ENCODE measurements at places on chromosomes 3 and 15.

DNA sequence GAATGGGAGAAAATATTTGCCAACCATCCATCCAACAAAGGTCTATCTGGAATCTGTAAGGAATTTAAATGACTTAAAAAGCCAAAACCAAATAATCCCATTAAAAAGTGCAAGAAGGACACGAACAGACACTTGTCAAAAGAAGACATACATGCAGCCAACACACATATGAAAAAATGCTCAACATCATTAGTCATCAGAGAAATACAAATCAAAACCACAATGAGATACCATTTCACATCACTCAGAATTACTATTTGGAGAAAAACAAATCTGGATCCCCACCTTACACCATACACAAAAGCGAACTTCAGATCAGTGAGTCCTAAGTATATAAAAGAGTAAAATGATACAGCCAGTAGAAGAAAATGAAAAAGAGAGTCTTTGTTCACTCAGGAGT lies 58.6 kb upstream of the MNS1 start:
- no peak for DNase-seq

DNA sequence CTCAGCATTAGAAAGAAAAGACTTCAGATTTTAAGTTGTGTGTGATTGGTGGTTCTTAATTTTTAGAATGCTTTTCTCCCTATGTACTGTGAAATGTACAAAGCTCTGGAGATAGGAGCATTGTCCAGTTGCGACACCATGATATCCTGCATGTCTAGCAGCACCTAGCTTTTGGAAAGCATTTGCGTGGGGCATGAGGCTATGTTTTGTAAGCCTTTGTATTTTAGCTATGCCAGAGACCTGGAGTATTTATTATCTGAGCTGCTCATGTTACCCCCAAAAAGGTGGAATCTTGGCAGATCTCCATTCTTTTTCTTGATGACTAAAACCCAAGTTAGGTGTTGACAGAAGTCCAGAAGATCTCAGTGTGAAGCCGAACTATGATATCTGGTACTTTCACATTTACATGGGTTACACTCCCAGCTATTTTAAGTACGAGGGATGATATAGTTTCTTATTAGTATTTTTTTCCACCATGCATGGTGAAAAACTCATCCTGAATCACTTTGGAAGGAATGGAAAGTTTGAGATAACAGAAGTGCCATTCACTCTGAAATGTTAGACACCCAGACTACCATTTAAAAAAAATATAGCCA lies 126.7 kb upstream of the SAMMSON start:
- no peak for DNase-seq

GRCh38 chr15:63800241-63800640 lies 33.5 kb downstream of the HERC1 start:
- DNase-seq: no peak

GRCh38 chr3:78112291-78113010 lies 1072.6 kb downstream of the ROBO2 start:
- DNase-seq: no peak

- DNase-seq: no peak
Measured at GRCh38 chr3:119598410-119599098, 869 bp downstream of the PLA1A start.

DNA sequence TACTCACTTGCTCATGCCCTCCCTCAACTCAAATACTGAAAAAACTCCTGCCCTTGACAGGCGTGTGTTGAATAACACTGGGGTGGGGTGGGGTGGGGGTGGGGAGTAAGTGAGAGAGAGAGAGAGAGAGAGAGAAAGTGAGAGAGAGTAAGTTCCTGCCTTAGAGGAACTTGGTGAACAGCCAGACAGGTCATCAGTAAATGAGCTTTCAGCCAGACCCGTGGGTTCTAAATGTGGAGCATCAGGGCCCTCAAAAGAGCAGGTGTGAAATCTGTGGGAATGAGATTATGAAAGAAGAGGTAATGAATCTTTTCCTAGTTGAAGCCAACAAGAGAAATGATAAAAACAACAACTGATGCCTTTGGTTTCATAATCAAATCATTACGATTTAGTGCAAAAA lies 134.4 kb upstream of the FAM3D start:
- no peak for DNase-seq

DNA sequence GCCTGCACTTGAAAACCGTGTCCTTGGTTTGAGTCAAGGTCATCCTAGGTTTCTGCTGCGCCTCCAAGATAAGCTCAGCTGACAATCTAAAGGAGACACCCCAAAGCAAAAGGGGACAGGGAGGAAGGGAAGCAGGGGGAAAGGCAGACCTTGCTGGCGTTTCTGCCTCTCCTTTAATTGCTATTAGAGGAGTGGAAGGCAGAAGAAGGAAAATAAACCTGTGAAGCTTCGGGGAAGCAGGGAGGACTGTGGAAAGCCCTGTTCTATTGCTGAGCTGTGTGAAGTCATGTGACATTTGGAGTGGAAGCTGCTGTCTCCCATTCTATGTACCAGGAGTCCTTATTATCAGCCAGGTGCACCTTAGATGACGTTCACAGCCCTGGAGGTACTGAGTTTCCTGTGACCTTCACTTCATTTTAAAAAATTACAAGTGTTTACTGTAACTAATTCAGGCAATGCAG lies 21.5 kb upstream of the CHD2 start:
- no peak for DNase-seq

DNA sequence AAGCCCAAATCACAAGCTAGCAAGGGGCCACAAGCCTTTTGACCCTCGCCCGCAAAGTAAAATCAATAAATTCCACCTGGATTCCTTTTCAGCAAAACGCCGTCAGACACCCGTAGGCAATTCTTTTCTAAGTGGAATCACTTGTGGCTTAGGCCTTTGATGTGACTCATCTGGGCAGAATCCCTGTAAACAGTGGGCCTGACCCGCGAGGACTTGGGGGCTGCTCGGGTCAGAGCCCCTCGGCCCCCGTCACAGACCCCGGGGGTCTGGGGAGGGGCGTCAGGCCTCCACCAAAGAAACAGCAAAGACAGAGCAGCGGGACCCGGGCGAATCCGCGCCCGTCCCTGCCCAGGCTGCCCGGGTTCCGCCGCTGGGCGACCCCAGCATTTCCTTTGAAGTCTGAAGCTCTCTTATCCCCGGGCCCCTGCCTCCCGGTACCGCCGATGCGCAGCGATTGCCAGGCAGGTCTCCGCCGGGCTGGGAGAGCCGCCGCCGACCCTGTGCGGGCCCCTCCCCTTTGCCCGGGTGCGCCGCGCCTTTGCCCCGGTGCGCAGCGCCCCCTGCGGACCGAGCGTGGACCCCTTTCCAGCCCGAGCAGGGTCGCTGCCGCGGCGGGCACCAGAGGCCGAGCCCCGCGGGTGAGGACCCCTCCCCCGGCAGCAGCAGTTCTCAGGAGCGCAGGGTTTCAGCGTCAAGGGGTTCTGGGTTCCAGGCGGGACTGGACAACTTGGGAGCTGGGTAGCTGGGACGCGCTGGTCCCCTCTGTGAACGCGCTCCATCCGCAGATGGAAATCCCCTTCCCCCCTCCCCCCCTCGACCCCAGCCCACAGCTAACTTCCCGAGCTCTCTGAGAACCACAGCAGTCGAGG lies 178.3 kb downstream of the UACA start:
- DNase-seq: peak; percentile 46

DNA sequence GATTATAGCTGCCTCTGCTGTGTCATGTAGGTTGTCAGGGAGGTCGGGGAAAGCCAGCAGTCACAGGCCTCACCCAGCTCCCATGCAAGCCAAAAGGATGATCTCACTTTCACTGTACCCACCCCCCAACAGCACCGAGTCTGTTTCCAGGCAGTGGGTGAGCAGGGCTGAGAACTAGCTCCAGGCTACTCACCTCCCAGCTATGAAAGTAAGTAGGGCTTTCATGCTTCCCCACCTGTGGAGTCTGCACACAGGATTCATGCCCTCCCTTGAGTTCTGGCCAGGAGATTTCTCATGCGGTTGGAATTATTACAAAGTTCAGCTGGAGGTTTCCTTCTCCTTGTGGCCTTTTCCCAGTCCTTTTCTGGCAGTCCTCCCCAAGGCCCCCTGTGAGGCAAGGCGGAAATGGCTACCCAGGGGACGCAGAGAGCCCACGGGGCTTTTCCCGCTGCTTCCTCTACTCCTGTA lies 356.2 kb downstream of the SV2B start:
- DNase-seq: no peak

GRCh38 chr3:27503526-27503925 lies 19.3 kb upstream of the SLC4A7 start:
- no peak for DNase-seq

GRCh38 chr3:37861620-37862041 lies at the start of gene CTDSPL:
CTDSPL (plus strand) TSS chr3:37861880; CDS start chr3:37862200, 320 bp downstream.
- DNase-seq: no peak

DNA sequence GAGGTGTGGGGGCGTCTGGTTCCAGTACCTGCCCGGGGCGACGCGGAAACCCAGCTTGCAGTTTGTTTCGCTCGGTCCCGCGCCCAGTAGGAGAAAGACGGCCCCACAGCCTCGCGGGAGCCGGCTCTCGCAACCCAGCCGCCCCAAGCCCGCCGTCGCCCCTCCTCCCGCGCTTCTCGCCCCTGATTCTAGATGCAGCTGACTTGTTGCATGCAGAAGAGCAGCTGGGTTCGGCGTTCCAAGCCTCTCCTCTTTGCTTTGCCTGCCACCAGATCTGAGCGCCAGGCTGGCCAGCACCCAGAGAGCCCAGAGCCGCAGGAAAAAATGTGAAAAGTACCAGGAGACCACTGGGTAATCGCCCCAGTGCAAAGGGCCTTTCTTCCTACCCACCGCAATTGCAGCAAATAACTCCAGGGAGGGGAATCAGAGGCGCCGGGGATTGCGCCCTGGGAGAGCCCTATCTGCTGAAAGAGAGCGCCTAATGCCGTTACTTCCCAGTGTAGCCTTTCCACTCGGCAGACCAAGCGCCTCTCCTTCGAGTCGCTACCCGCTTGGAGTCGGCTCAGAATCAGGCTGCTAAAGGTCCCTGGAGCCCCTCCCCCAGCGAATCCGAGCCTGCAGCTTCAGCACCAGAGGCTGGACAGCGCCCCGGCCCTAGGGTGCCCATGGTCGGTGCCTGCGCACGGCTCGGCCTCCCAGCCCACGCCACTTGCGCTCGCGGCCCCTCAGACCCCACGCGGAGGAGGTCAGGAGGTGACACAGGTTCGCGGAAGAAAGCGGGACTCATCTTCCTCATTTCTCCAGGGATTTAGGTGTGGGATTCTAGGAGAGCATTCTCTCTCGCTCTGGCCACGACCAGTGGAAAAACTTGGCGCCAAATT lies 15.7 kb upstream of the AEN start:
- DNase-seq: peak; percentile 47

All from stimulated activated CD4-positive, alpha-beta T cell treated with anti-CD3 and anti-CD28 coated beads, Interleukin-4, amount 100 ng/mL, for 24 hours (primary cell).